ENCODE measurements at places on chromosomes 7 and 10.
A peak's percentile ranks its signal among the peaks of the same experiment; 100 is the strongest.

DNA sequence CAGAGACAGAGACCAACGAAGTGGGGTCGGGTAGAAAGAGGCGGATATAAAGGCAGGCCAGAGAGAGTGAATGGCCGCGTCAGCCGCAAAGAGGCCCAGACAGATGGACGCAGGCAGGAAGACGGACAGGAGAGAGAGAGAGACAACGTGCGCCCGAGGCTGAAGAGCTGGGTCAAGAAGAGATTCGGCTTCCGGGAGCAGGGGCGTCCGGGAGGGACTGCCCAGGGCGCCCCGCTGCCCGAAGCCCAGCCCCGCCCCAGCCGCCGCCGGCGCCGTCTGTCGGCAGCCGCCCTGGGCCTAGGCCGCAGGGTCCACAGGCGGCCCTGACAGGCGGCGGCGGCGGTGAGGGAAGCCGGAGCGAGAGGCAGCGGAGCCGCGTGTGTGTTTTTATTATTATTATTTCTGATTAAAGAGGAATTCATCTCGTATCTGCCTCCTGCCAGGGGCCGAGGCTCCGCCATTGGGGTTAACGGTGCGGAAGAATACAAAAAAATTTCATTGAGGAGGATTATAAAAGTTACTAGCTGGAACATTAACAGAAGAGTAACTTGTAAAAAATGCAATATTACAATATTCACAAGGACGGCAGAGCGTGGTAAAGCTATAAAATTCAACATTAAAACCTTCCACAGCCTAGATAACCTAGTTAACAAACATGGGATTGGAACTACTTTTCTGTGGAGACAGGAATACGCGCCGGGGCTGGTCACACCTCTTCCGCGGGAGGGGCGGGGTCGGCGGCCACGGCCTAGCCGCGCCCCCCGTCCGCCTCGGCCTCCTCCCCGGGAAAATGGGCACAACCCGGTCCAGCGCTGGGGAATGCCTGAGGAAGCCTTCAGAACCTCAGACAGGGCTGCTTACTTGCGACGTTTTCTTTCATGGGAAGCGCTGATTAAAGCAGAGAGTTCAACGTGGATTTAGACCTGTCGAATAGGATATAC is 29.7 kb upstream of the PAX2 start:
- no peak for DNase-seq

GRCh38 chr10:50561266-50561665 is 62.5 kb downstream of the SGMS1 start:
- no peak for DNase-seq

- no peak for DNase-seq
These were observed 2.4 kb upstream of the MEOX2 start for GRCh38 chr7:15688911-15689310.

- no peak for DNase-seq
These were observed 57.1 kb upstream of the KMT2E start for GRCh38 chr7:104956753-104957450.

- DNase-seq = no peak
These were observed 383.1 kb downstream of the SORCS3 start for GRCh38 chr10:105024184-105024583.

DNA sequence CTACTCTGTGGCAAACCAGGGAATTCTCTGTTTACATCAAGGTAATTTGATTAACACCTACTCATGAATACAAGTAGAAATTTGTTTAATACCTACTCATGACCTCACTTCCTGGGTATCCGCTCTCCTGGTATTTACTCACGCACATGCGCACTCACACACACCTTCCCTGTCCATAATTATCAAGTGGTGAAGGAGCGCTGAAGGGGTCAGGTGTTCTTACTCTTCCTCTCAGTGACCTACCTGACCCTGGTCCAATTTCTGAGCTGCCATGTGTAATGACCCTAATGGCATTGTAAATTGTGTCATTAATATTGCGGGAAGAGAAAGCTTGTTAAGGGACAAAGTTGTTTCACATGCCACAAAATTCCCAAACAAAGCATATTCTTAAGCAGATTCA is 41.3 kb upstream of the TRIL start:
- DNase-seq = no peak

DNA sequence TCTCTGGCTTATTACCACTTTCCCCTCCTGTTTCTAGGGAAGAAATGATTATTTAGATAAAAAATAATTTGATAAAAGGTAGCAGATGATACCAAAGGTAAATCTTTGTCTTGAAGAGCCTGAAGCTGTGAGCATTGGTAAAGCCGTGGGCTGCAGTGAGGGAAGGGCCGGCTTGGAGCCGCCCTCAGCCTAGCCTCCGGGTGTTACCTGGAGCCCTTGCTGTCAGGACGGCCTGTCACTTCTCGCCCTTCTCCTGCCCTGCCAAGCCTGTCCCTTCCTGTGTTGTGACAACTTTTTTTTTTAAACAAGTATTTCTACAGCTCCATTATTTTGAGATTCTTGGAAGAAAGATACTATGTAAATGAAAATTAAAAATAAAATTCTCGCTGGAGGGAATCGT is 7.0 kb downstream of the CUX1 start:
- DNase-seq = no peak

DNA sequence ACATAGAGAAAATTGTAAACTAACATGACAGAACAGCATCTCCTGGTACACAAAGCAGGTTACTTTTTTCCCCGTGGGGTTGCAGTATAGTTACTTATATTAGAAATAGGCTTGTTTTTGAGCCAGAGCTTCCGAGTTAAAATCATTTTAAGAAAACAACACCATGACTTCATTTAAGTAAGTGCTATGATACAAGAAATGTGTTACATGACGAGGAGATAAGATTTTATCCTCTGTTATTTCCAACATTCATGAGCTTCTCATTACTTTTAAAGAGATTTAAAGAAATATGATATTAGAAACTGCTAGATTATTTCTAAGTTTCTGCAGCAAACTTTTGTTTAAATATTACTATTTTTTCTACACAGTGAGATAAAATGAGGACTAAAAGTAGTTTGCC is 968.7 kb downstream of the GATA3 start:
- DNase-seq = no peak

DNA sequence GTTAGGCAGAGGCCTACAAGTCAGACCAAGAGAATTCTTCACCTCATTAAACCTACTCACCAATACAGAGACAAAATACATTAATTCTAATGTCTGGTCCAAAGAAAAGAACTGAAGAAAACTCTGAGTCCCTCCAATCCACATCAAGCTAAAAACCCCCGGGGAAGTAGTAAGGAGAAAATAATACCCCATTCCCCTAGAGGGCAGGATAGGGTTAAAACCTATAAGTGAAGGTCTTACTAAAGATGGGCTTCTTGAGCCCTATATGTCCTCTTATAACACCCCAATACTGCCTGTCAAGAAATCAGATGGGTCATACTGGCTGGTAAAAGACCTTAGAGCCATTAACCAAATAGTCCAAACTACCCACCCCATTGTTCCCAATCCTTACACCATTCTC is 141.3 kb upstream of the TMEM106B start:
- no peak for DNase-seq

- no peak for DNase-seq
These were observed 770.2 kb downstream of the NRG3 start for GRCh38 chr10:82645221-82645620.

DNA sequence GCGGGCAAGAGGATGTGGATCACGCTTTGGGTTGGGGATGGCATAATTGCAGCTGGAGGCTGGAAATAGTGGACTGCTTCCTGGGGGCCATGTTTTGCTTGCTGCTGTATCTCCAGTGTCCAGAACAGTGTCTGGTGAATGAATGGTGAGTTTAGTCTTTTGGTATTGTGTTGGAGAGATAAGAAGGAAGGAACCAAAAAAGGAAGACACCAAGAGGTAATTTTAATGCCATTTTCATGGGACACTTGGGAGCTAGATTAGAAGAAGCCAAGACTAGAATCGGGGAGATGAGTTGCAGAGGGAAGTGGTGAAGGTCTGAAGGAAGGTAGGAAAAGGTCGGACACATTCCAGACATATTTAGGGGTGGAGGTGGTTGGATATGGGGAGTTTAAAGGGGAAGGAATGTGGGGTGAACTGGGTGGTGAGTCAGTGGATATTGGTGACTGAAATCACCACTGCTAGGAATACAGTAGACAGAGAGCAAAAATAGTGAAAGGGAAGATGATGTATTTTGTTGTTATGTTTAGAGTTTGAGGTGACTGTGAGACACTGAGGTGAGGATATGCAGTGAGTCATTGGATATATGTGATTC is 76.7 kb downstream of the CCNY start:
- no peak for DNase-seq

DNA sequence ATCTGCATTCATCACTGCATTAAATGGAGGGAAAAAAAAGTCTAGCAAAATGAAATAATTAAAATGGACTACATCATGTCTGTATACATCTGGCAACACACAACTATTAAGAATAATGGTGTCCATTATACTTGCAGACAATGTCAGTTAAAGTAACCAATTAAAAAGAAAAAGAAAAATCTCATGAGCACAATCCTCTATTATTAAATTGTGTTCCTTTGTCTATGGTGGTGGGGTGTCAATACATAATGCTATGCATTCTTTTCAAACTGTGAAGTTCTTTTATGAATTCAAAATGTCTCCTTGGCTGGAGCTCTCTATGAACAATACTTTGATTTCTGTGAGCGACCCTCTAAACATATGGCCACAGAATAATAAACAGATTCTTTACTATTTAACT is 63.5 kb downstream of the NRP1 start:
- DNase-seq = no peak

GRCh38 chr10:27525819-27526218 is 21.7 kb downstream of the RAB18 start:
- no peak for DNase-seq

DNA sequence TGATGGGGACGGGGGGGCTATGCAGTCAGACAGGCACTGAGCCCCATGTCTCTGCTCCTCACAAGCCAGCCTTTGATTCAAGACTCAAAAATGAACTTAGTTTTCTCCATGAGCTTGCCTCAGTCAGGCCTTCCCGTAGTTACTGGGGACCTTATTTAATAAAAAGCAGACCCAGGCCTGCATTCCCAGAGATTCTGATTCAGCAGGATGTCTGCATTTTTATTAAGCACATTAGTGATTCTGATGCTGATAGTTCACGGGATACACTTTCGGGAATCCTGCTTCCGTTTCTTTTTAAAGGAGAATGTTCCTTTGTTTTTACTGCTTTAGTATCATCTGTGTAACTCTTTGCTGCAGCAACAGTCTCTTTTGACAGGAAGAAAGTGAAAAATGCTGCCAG is 28.3 kb upstream of the PLPP4 start:
- no peak for DNase-seq

- DNase-seq = no peak
These were observed 177.8 kb upstream of the RHEB start for GRCh38 chr7:151697515-151697895.

DNA sequence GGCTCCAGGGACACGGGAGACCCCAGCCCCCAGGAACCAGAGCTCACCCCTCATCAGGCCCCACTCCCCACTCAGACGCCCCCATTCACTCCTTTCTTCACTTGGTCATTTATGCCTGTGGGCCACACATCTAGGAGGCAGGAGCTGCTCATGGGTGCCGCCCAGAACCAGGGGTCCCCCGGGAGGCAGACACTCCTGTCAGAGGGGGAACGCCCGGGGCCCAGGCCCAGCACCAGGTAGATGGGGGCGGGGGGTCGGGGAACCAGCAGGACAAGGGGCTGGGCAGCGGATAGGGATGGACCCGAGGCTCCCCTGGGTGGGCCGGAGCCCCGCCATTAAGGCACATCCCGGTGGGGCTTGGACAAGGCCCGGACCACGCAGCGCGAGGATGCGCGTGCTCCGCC is 11.8 kb downstream of the CALY start:
- DNase-seq = no peak

GRCh38 chr7:121271916-121272315 is 56.9 kb upstream of the WNT16 start:
- DNase-seq = no peak

DNA sequence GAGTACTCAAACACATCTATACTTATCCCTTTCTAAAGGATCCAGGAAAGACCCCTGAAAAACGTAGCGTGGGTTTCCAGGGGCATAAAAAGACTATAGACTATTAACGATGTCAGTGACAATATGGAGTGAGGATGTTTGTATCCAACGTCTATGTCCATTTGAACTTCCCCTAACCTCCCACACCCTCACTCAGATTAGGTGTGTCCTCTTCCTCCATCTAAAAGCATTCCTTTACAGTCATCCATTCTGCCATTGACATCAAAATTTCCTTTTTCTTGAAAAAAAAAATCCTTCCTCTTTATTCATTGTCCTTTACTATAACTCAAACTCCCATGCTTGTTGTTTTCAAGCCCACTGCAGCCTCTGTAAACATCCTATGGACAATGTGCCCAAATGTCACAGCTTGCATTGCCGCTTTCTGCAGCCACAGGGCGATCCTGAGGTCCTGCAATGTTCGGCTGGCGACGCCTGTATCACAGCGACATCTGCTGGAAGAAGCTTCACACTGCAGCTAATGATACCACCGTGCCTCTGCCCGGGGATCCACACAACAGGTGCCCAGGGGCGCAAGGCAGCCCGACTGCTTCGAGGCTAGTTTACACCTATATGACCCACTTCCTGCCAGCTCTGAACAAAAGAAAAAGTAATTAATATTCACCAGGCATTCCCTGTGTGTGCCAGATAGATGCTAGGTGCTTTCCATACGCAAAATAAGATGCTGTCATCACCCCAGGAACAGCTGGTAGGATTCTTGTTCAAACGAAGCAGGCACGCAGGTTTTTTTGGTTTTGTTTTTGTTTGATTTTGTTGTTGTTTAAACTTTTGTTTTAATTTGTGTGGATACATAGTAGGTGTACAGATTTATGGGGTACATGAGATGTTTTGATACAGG is 267.9 kb upstream of the GHITM start:
- DNase-seq = peak; percentile 51

- DNase-seq = no peak
These were observed 96.4 kb downstream of the CARD11 start for GRCh38 chr7:2947058-2947780.

GRCh38 chr10:63689768-63690167 is 168.6 kb downstream of the REEP3 start:
- DNase-seq = no peak

DNA sequence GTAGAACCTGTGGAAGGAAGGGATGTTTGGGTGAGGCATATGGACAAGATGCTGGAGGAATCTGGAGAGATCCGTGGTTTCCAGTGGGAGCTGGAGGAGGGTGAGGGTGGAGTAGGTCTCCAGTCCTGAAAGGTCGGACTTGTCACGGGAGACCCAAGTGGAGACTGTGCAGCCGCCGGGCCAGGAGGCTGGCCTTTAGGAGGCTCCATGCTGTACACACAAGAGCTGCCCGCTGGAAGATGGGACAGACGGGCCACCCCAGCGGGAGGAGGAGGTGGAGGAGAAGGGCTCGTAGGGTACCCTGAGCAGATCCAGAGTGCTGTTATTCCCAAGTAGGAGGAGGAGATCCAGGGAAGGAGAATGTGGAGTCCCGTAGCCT is 106.7 kb downstream of the NKX6-2 start:
- no peak for DNase-seq

Measured in NCI-H1048 (cell line).